Upper lobe of right lung (tissue), 1 donor: ENCODE measurements at places on chromosomes 6 and 20. TPM values are rescaled to one million over a fixed set of nuclear protein-coding genes. Genes with fewer than 3 reads are reported as not detected.

Gene PRIM2
- 8.5 TPM for total RNA-seq

Gene DNAH8
- total RNA-seq, result 0.17 TPM

Gene TMEM244
- total RNA-seq, result not detected

Gene SIGLEC1
- 53.6 TPM for total RNA-seq

Gene SLC2A10
- 17.7 TPM for total RNA-seq

Gene MAVS
- 41.5 TPM for total RNA-seq

Gene EPHA7
- 0.14 TPM for total RNA-seq

Gene SLC13A3
- total RNA-seq, result 1.6 TPM

Gene ILRUN
- total RNA-seq, result 101 TPM

Gene CYP24A1
- total RNA-seq, result 0.17 TPM

Gene CSTF1
- total RNA-seq, result 27.8 TPM

Gene C6orf141
- total RNA-seq, result 2.1 TPM

Gene PNPLA1
- 0.35 TPM for total RNA-seq

Gene GDAP1L1
- not detected for total RNA-seq

Gene OR2H2
- not detected for total RNA-seq

Gene MATN4
- total RNA-seq, result 0.29 TPM

Gene PLA2G7
- 38.8 TPM for total RNA-seq

Gene C20orf144
- 0.23 TPM for total RNA-seq

Gene WFDC8
- total RNA-seq, result not detected

Gene GPX5
- not detected for total RNA-seq
